ENCODE measurements at places on chromosomes 5 and 9.

DNA sequence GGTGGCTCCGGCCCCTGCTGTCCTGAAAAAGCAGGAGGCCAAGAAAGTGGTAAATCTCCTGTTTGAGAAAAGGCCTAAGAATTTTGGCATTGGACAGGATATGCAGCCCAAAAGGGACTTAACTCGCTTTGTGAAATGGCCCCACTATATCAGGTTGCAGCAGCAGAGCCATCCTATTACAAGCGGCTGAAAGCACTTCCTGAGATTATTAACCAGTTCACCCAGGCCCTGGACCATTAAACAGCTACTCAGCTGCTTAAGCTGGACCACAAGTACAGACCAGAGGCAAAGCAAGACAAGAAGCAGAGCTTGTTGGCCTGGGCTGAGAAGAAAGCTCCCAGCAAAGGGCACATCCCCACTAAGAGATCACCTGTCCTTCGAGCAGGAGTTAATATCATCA, 89.7 kb downstream of the MLLT3 start:
- DNase-seq = no peak

- no peak for DNase-seq
Measured at GRCh38 chr5:172603251-172603806, 37.7 kb upstream of the NEURL1B start.

DNA sequence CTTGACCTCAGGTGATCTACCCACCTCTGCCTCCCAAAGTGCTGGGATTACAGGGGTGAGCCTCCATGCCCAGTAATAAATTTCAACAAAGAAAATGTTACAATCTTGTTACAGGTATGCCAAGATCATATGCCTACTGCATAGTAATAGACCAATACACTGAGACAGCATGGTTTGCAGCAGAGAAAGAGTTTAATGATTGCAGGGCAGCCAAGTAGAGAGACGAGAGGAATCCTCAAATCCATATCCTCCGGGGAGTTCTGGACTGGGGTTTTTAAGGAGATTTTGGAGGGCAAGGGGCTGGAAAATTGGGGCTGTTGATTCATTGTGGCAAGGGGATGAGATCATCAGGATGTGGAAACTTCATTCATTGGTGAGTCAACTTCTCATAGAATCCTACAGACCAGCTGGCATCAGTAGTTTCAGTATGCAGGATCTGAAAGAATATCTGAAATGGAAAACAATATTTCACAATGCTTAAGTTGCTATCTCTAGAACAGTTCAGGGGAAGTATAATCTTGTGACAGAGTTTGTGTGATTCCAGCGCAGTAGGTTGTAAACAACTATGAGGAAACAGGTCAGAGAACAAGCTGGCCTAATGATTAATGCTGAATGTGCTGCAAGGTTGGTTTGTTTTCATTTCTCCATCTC, 14.8 kb upstream of the TUT7 start:
- no peak for DNase-seq

DNA sequence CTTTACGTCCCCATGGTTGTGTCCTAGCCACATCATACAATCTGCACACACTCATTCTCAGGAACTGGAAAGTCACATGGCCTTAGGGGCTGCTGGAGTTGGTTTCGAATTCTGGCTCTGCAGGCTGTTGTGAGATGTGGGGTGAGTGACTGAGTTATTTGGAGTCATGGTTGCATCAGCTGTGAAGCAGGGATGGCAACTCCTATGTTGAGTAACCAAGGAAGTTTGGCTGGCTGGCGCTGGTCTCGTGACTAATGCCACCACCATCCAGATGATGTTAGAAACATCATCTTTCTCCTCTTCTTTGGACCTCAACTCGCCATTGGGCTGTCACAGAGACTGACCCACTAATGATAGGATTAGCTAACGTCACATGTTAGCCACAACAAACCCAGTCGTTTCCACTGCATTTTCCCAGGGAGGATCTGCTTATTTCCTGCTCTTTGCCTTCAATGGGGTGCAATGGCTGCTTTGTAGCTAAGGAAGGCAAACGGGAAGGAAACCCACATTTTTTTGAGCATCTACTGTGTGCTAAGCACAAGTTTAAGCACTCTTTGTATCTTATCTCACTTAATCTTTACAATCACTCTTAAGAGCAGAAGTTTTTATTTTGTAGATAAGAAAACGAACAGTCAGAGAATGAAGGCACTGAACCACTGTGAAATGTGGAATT, 78.1 kb upstream of the UBTD2 start:
- no peak for DNase-seq

DNA sequence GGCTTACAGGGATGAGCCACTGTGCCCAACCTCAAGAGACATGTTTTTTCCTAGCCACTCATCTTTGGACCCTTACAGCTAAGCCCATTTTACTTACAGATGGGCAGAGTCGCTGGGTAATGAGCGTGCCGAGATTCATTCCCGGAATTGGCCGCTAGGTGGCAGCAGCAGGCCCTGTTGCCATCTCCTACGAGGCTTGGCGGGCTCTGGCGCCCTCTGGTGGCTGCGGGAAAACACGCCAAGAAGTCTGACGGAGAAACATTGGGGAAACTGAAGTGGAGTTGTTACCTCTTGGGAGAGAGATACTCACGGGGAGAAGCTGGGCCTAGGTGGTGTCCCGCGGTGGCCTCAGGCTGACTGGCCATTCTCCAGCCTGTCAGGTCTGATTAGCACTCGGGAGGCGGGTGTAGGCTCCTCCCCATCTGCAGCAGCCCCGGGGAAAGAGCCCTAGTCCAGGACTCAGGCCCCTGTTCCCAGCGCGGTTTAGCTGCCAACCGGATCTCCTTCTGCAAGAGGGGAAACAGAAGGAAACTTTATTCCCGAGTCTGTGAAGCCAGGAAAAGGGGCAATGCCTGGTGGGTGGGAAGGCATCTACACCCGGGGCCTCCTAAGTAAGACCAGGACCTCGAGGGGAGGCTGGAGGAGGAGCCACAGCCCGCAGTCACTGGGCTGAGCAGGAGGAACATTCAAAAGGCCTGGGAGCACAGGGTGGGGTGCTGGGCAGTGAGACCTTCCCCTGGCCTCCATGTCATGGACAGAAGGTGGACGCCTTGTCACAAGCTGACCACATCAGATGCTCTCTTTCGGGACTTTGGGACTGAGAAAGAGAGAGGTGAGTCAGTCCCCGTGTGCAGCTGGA, 9.7 kb downstream of the PTGES2 start:
- peak; percentile 54 for DNase-seq

GRCh38 chr9:112086627-112087026, 88.5 kb downstream of the SUSD1 start:
- DNase-seq = no peak

DNA sequence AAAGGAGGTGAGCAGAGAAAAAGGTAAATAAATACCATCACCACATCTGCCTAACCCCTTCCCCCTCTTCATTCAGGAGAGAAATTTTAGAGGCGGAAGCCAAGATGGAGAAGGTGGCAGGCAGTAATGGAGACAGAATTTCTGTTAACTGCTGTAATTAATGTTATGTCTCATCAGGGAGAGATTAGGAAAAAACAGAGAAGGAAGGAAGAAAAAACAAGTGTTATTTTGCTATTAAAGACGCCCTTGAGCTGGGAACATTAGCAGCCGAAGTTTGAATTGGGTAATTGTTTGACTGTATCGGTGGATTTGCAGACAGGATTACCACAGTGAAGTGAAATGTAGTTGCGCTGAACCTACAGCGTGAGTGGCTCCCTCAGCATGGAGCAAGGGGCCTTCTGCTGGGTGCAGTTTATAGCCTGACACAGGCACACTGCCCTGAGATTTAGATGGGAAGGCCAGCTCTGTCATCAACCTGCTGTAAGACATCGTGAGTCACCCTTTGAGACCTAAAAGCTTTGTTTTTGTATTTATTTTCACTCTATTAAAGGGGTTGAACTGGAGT, 136.3 kb downstream of the ASTN2 start:
- peak; percentile 41 for DNase-seq

- no peak for DNase-seq
Measured at GRCh38 chr5:65668696-65669095, 43.9 kb downstream of the SHLD3 start.

- no peak for DNase-seq
Measured at GRCh38 chr5:52132053-52132452, 655.7 kb upstream of the ITGA1 start.

GRCh38 chr9:29211580-29212396, 1638.5 kb upstream of the C9orf72 start:
- no peak for DNase-seq

All from SHP77 treated with DMSO at 0.1 percent for 48 hours (cell line).